Endodermal cell (in vitro differentiated cells): ENCODE measurements at places on chromosomes 7 and 10.

- H3K4me3 ChIP-seq: no peak overlapping the region
- H3K36me3 ChIP-seq: no peaks in the 10 kb centered on the region
- H3K27me3 ChIP-seq: no peaks in the 10 kb centered on the region
- H3K27ac ChIP-seq: no peak overlapping the region
- H3K4me1 ChIP-seq: peaks cover 2% of the 10 kb centered on the region
Measured at GRCh38 chr10:69869291-69869961, 67.7 kb downstream of the COL13A1 start.

DNA sequence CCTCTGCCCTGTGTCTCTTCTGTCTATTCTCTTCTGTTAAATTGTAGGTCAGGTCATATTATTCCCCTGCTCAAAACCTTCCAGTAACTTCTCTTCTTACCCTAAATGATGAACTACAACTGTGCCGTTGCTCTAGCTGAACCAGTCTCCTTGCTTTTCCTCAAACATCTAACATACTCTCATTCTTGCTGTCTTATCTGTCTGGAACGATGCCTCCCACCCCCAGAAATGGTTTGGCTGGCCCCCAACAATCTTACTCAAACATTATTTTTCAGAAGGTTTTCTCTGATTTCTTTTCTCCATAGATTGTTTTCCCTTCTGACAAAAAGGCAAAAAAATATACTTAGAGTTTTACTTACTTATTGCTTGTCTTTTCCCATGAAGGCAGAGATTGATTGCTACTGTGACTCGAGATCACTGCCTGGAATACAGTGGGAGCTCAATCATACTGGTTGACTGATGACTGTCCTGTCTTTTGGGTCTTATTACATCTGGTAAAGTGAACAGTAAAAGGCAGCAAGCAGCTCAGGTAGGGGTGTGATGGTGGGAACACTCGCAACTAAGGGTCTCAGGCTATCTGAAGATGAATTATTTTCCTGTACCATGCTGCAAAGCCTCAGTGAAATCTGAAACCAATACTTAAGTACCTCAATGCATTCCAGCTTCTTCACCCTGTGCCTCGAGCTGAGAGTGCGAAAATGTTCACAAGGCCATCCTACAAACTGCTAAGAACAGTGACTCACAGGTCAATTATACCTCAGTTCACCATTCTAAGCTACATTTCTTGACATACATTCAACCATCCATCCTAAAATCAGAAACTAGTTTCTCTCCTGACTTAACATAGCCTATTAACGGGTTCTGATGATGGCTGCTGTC is 67.6 kb downstream of the DNMBP start:
- H3K4me3 ChIP-seq: no peak overlapping the region
- peaks cover 34% of the 10 kb centered on the region for H3K36me3 ChIP-seq
- no peak for DNase-seq

- H3K36me3 ChIP-seq: no peaks in the 10 kb centered on the region
- no peaks in the 10 kb centered on the region for H3K27me3 ChIP-seq
- H3K27ac ChIP-seq: no peak overlapping the region
- no peak overlapping the region for H3K4me3 ChIP-seq
- H3K4me1 ChIP-seq: no peaks in the 10 kb centered on the region
Measured at GRCh38 chr7:155280446-155281397, 17.0 kb upstream of the INSIG1 start.

DNA sequence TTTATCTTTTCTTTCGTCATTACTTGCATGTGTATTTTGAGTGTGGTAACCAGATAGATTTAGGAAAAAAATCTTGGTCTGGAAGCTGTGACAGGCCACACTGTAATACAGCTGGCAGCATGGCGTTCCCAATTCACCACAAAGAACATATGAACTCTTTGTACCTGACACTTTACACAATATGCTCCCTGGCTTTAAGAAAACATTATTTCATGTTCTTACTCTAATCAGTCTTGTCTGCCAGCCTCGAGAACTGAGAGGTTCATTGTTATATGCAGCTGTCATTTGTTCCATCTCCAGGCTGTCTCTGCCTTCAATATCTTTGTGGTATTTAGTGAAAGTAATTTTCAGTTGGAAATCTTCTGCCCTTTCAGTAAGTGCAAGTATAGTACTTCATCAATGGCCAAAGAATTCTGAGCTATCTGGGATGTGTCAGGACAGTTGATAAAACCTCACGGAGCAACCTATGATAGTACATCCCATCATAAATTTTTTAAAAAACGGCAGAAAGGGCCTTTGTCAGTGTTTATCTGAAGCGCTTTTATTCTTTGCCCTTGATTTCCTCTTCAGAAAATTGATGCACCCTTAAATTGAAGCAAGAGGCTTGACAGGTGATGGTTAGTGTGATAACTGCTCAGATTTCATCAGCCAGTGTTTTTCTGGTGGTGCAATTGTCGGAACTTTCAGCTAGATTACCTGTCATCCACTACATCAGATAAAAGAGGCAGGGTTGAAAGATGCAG is 146.3 kb upstream of the SP8 start:
- no peaks in the 10 kb centered on the region for H3K36me3 ChIP-seq
- no peaks in the 10 kb centered on the region for H3K4me1 ChIP-seq
- no peak for DNase-seq
- no peaks in the 10 kb centered on the region for H3K27me3 ChIP-seq
- no peak overlapping the region for H3K27ac ChIP-seq
- H3K4me3 ChIP-seq: no peak overlapping the region

- H3K27me3 ChIP-seq: no peaks in the 10 kb centered on the region
- no peaks in the 10 kb centered on the region for H3K36me3 ChIP-seq
- no peaks in the 10 kb centered on the region for H3K4me1 ChIP-seq
- H3K27ac ChIP-seq: no peak overlapping the region
- no peak for DNase-seq
Measured at GRCh38 chr7:111997546-111997945, 208.7 kb downstream of the DOCK4 start.

GRCh38 chr7:110786328-110786965 is 304.5 kb upstream of the LRRN3 start:
- H3K36me3 ChIP-seq: no peaks in the 10 kb centered on the region
- peaks cover 3% of the 10 kb centered on the region for H3K4me1 ChIP-seq
- H3K4me3 ChIP-seq: no peak overlapping the region
- H3K27ac ChIP-seq: no peak overlapping the region
- DNase-seq: no peak

GRCh38 chr7:79528421-79528820 is 75.0 kb upstream of the MAGI2 start:
- no peak overlapping the region for H3K27ac ChIP-seq
- no peaks in the 10 kb centered on the region for H3K27me3 ChIP-seq
- H3K4me3 ChIP-seq: no peak overlapping the region
- H3K36me3 ChIP-seq: no peaks in the 10 kb centered on the region
- H3K4me1 ChIP-seq: no peaks in the 10 kb centered on the region

GRCh38 chr10:123761666-123762230 is 95.6 kb downstream of the GPR26 start:
- H3K36me3 ChIP-seq: no peaks in the 10 kb centered on the region
- H3K27me3 ChIP-seq: no peaks in the 10 kb centered on the region
- H3K27ac ChIP-seq: no peak overlapping the region
- H3K4me1 ChIP-seq: no peaks in the 10 kb centered on the region

GRCh38 chr7:80790877-80791276 is 128.0 kb downstream of the SEMA3C start:
- H3K27me3 ChIP-seq: no peaks in the 10 kb centered on the region
- H3K4me3 ChIP-seq: no peak overlapping the region
- H3K27ac ChIP-seq: no peak overlapping the region
- peaks cover 22% of the 10 kb centered on the region for H3K4me1 ChIP-seq

DNA sequence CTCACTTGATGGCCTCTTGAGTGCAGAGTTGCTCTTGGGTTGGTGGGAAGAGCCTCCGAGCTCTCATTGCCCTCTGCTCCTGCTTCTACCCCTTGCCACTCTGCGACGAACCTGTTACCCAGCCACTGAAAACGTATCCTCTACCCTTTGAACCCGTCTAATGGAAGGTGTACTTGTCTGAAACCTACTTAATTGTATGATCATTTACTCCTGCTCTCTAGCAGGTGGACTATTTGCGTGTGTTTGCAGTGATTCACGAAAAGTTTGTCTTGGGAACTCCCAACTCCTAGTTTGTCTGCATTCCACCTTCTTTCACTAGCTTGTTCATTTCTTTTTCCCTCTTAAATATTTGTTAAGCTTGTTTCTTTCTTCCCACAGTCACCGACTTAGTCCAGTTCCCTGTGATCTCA is 503 bp downstream of the CROT start:
- no peaks in the 10 kb centered on the region for H3K4me1 ChIP-seq
- no peak overlapping the region for H3K27ac ChIP-seq
- no peak for DNase-seq
- H3K27me3 ChIP-seq: no peaks in the 10 kb centered on the region
- peak overlapping the region; percentile 91 for H3K4me3 ChIP-seq
- H3K36me3 ChIP-seq: peaks cover 31% of the 10 kb centered on the region

GRCh38 chr7:47720141-47720906 is 138.4 kb upstream of the TNS3 start:
- H3K27me3 ChIP-seq: no peaks in the 10 kb centered on the region

GRCh38 chr7:138979988-138980562 is 1.1 kb downstream of the KIAA1549 start:
- H3K27ac ChIP-seq: no peak overlapping the region
- no peaks in the 10 kb centered on the region for H3K36me3 ChIP-seq
- peak overlapping the region; percentile 89 for H3K4me3 ChIP-seq
- H3K27me3 ChIP-seq: peaks cover 9% of the 10 kb centered on the region
- no peak for DNase-seq
- peaks cover 4% of the 10 kb centered on the region for H3K4me1 ChIP-seq

- no peaks in the 10 kb centered on the region for H3K36me3 ChIP-seq
- no peak overlapping the region for H3K4me3 ChIP-seq
- H3K27me3 ChIP-seq: no peaks in the 10 kb centered on the region
- H3K27ac ChIP-seq: peak overlapping the region; percentile 75
- H3K4me1 ChIP-seq: no peaks in the 10 kb centered on the region
- peak; percentile 24 for DNase-seq
Measured at GRCh38 chr7:4227105-4228010, 454.7 kb upstream of the FOXK1 start.

DNA sequence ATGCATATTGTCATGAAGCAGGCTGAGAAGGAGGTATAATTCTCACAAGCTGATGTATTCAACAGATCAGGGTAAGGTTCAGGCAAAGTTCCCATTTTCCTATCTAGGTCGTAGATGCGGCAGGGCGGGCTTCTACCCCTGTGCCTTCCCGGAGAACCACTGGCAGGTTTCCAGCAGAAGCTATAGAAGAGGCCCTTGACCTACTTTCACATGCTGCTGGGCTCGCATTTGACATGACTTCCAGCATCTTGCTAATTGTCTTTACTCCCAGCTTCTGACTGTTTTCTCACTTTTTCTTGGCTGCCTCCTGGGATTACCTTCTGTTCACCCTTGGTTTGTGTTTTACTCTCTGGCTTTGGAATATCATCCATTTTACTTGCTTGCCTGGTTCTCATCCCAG is 32.6 kb upstream of the ORC5 start:
- H3K4me1 ChIP-seq: no peaks in the 10 kb centered on the region
- H3K27me3 ChIP-seq: peaks cover 18% of the 10 kb centered on the region
- H3K36me3 ChIP-seq: no peaks in the 10 kb centered on the region
- H3K4me3 ChIP-seq: no peak overlapping the region
- no peak overlapping the region for H3K27ac ChIP-seq
- DNase-seq: no peak

GRCh38 chr7:101922631-101923601 is 105.5 kb downstream of the CUX1 start:
- no peak overlapping the region for H3K4me3 ChIP-seq
- DNase-seq: no peak
- peaks cover 41% of the 10 kb centered on the region for H3K36me3 ChIP-seq

DNA sequence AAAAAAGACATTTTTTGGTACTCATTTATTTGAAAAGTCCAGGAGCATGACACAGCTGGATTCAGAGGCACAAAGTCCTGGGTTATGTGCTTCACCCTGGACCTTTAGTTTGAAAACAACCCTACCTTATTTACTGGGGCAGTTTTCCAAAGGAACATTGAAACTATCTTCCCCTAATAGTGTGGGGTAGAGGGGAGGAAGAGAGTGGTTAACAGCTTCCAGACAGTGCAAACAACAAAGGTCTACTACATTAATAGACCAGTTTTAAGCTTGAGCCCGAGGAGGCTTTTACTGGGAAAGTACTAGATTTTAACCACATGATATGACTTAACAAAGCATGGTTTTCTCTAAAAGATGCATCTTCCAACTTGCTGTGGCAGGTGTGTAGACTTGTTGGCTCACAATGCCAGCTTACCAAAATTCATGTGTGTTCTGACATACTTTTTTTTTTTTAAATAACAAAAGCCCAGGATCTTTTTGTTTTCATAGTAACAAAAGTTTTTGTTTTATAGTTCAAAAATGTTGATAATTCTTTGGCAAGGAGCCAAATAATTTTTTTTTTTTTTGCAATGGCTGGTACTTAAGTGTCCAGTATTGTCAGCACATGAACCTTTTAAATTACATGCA is 1.8 kb downstream of the GSTO1 start:
- DNase-seq: no peak
- H3K4me3 ChIP-seq: peak overlapping the region; percentile 89
- peaks cover 16% of the 10 kb centered on the region for H3K4me1 ChIP-seq
- peaks cover 45% of the 10 kb centered on the region for H3K36me3 ChIP-seq

- H3K4me3 ChIP-seq: no peak overlapping the region
- no peaks in the 10 kb centered on the region for H3K36me3 ChIP-seq
- no peaks in the 10 kb centered on the region for H3K27me3 ChIP-seq
- no peak for DNase-seq
- H3K4me1 ChIP-seq: no peaks in the 10 kb centered on the region
Measured at GRCh38 chr7:150940431-150941102, 37.6 kb downstream of the KCNH2 start.

DNA sequence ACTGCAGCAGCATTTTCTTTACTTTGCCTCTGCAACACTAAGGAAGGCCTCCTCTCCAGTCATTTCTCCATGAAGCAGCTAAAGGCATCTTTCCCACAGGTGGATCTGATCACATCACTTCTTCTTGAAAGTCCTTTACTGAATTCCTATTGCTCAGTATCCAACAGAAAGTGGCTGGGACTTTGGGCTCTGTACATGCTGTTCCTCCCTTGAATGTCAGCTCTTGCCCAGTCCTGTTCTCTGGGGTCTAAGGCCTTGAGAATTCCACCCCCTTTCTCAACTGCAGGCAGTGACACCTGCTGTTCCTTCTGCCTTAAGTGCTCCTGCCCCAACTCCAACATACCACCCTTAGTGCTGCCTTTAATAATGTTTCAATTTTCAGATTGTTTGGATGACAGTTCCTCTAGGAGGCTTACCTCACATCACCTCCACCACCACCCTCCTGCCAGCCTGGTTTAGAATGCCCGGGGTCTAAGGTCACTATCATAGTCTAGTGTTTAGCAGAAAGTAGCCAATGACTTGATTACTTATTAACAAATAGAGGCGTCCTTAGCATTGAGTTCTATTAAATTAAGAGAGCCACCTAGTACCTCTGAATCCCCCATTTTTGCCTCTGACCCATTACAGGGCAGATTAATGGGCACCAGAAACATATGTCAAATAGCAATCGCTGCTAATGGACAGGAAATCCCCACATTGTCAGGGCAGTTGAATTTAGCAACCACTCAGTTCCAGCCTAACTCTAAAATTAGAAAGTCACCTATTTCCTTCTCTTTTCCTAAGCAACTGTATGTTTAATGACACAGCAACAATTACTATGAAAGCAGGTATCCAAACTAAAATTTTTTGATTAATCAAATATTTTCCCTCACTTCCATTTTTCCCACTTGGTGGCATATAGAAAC is 11.4 kb downstream of the INHBA start:
- H3K4me3 ChIP-seq: no peak overlapping the region
- peaks cover 12% of the 10 kb centered on the region for H3K27me3 ChIP-seq
- H3K27ac ChIP-seq: no peak overlapping the region
